ENCODE measurements at places on chromosomes 13 and 19.
A peak's percentile ranks its signal among the peaks of the same experiment; 100 is the strongest.

- no peak for DNase-seq
Observed at GRCh38 chr13:39875111-39875987, 219.9 kb downstream of the COG6 start.

- no peak for DNase-seq
Observed at GRCh38 chr19:35902870-35903475, 644 bp downstream of the HCST start.

- DNase-seq: peak; percentile 97
Observed at GRCh38 chr13:111153279-111153976, 38.3 kb downstream of the ARHGEF7 start.

GRCh38 chr19:30479231-30479630, 107.0 kb downstream of the ZNF536 start:
- DNase-seq: no peak

DNA sequence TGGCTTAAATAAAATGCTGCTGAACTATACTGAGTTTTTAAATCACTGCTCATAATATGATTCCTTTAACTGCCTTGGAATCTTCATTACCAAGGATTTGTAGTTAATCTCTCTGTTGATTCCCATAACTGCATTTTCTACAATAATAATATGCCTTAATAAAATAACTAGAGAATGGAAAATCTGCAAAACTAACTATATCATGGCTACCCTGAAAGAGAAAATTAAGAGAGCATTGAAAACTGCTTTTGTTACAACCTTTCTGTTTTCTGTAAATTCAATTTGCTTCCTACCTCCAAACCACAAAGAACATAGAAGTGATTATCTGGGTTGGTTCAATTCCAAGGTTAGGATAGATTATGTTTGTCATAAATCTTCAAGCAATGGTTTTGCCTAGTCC, 202.8 kb upstream of the ATXN8OS start:
- no peak for DNase-seq

GRCh38 chr19:13952931-13953531, 722 bp downstream of the DCAF15 start:
- peak; percentile 12 for DNase-seq

- DNase-seq: no peak
Observed at GRCh38 chr19:30163663-30164062, 208.5 kb upstream of the ZNF536 start.

GRCh38 chr13:35016362-35017112, 74.5 kb downstream of the NBEA start:
- no peak for DNase-seq

- peak; percentile 70 for DNase-seq
Observed at GRCh38 chr19:2034729-2035589, 16.1 kb downstream of the MKNK2 start.

GRCh38 chr13:66887088-66887487, 343.0 kb downstream of the PCDH9 start:
- no peak for DNase-seq

GRCh38 chr19:45424191-45425058, 708 bp upstream of the ERCC1 start:
- peak; percentile 64 for DNase-seq

DNA sequence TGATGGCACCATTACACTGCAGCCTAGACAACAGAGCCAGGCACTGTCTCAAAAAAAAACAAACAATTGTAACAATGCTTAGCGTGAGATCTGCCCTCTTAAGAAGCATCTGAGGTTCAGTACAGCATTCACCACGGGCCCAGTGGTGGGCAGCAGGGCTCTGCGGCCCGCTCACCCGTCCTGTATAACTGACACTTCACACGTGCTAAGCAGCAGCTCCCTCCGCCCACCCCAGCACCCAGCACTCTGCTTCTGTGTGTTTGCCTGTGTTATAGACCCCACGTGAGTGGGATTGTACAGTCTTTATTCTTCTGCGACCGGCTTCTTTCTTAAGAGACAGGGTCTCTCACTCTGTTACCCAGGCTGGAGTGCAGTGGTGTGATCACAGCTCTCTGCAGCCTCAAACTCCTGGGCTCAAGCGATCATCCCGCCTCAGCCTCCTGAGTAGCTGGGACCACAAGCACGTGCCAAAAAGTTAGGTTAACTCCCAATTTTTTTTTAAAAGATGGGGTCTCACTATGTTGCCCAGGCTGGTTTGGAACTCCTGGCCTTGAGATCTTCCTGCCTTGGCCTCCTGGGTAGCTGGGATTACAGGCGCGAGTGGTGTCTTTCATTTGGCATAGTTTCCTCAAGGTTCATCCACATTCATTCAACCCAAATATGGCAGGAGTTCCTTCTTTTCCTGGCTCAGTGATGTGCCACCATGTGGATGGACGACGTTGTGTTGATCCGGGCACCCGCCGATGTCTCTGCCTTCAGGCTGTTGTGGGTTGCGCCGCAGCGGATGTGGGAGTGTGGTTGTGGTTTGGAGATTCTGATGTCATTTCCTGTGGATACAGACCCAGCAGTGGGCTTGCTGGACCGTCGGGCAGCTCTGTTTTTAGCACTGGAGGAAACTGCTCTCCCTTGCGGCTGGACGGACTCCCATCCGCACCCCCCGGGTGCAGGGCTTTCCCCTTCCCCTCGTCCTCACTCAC, 170.0 kb downstream of the KDM4B start:
- peak; percentile 89 for DNase-seq

- DNase-seq: no peak
Observed at GRCh38 chr19:1857648-1858326, 5.6 kb downstream of the KLF16 start.

DNA sequence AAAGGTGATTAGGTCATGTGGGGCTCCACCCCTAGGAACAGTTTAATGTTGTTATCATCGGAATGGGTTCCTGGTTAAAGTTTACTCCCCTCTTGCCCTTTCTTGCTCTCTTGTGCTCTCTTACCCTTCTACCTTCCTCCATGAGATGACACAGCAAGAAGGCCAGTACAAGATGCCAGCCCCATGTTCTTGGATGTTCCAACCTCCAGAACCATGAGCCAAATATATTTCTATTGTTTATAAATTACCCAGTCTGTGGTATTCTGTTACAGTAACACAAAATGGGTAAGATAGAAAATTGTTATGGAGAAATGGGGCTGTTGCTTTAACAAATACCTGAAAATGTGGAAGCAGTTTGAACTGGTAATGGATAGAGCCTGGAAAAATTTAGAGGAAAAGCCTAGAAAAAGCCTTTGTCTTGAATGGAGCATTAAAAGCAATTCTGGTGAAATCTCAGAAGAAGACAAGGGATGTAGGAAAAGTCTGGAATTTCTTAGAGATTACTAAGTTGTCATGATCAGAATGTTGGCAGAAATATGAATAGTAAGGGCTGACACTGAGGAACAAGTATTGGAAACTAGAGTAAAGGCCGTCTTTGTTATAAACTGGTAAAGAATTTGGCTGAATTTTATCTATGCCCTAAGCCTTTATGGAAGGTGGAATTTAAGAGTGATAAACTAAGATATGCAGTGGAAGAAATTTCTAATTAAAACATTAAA, 53.5 kb upstream of the TSC22D1 start:
- no peak for DNase-seq

- DNase-seq: peak; percentile 76
Observed at GRCh38 chr19:14383661-14384555, 2.7 kb downstream of the ADGRE5 start.

DNA sequence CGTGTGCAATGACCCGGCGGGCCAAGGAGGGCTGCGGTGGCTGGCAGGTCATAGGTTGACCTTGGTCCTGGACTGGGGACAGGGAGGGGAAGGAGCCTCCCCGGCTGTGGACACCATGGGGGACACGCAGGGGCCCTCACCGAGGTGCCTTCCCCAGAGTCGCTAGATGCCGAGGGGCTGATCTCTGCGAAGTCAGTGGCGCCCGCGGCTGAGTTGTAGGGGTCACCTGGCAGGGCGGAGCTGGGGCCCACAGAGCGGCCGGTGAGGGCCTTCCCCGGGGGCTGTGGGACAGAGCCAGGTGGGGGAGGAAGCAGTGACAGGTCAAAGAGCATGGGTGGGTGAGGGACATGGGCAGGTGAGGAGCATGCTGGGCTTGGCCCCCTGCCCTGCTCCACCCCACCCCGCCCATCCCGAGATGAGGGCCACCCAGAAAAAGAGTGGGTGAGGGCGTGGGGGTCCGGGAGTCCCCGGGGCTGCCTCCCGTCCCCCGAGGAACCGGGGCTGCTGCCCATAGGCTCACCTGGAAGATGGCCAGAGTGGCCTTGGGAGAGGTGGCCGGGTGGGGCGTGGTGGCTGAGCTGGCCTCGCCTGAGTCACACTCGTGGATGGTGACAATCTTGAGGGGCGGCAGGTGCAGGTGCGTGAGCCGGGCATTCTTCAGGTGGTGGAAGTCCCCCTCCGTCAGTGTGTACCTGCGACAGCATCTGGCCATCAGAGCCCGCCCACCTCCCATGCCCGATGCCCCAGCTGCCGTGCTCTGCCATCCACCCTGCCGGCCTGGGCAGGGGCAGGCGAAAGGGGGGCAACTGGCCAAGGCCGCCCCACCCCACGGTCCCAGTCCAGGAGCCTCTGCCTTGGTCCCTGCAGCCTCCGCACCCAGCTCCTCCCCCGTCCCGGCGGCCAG, 3.5 kb downstream of the CBARP start:
- no peak for DNase-seq

DNA sequence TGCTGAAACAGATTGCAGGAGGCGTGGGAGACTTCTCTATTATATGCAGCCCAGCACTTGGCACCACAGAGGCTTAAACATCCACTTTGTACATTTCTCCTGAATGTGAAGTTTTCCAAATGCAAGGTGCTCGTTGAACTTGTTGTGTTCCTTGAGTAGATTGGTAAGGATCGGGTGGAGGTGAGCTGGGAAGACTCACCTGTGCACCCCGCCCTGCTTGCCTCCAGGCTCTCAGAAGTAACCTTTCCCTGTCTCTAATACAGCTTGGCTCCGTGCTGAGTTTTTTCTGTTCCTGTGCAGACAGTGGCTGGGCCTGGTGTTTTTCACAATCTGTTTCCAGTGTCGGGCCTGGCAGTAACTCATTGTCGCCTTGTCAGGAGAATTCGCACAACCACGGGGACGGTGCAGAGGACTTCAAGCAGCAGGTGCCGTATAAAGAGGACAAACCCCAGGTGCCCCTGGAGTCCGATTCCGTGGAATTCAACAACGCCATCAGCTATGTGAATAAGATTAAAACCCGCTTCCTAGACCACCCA, 12.3 kb downstream of the SIN3B start:
- DNase-seq: no peak
